ENCODE measurements at places on chromosomes 1 and 21.

DNA sequence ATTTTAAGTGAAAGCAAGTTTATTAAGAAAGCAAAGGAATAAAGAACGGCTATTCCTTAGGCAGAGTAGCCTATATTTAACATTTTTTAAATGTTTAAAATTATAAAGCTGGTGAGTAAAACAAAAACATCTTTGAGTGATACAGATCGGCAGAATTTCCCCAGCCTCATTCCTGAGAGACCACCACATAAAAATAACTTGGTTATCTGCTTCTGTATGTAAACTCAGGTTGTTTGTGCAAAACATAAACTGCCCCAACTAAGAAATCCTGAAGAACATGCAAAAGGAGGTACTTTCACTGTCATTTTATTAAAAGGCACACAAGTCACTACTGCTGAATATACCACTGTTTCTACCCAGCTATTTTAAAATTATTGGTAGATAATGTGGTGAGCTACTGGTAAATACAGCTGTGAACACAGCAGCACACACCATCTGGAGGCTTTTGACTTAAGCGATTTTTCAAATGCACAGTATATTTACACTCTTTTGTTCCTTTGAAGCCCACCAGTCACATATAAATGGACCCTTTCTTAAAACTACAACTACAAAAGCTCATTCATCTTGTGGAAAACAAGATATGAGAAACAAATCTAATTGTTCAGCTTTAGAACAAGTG, 119.3 kb downstream of the RERE start:
- no peak for DNase-seq

DNA sequence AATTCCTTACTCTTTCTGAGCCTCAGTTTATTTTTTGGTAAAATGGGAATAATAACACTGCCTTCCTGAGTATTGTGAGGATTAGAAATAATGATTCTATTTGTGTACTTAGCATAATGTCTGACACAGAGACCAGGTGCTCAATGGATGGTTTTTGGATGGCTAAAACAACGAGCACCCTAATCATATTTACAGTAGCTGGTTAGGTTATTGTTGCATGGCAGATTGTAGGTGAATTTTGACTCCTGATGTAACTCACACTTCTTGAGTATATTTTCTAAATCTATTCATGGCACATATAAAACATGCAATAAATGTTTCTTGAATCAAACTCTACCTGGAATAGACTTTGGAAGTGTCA, 11.9 kb upstream of the DUSP10 start:
- DNase-seq = no peak

- no peak for DNase-seq
Measured at GRCh38 chr1:41278076-41278475, 36.0 kb upstream of the SCMH1 start.

GRCh38 chr1:117689997-117690625, 84.3 kb downstream of the TENT5C start:
- no peak for DNase-seq

DNA sequence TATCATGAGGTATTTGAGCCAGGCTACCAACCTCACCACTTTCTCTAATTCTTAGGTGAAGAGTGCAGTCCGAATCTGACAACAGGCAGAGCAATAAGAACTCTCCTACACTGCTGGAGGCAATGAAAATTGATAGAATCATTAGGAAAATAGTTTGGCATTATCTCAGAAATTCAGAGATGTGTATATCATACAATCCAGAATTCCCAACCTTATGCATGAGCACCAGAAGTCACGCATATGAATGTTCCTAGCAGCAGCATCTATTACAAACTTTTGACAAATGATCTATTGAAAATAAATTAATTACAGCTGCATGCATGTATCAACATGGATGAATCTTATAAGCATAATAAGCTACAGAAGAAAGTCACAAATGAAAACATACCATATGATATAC, 176.9 kb upstream of the CAMK1G start:
- no peak for DNase-seq

All from NCI-H2029 (cell line).